Stimulated activated CD8-positive, alpha-beta memory T cell treated with anti-CD3 and anti-CD28 coated beads, Interleukin-15, amount 100 ng/mL, for 48 hours (primary cell): ENCODE measurements at places on chromosomes 4 and X.

- DNase-seq, result no peak
These were observed 7.6 kb downstream of the WFS1 start for GRCh38 chr4:6277139-6277802.

DNA sequence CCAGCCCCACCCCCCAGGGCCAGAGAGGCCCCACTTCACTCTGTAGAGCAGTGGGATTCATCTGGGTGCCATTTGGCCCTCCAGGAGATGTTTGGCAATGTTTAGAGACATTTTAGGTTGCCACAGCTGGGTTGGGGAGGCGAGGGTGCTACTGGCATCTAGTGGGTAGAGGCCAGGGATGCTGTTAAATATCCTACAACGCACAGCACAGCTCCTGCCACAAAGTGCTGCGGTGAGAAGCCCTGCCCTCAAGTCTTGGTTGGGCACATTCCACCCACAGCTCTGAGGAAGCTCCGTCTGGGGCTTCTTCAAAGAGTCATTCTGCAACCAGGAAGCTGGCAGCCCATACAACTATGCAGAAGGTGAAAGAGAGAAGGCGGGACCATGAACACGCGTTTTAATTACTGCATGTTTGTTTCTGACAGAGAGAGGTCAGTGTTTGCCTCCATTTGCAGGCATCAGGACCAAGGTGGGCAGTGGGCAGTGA is 48.1 kb upstream of the FAM9C start:
- DNase-seq, result peak; percentile 73

DNA sequence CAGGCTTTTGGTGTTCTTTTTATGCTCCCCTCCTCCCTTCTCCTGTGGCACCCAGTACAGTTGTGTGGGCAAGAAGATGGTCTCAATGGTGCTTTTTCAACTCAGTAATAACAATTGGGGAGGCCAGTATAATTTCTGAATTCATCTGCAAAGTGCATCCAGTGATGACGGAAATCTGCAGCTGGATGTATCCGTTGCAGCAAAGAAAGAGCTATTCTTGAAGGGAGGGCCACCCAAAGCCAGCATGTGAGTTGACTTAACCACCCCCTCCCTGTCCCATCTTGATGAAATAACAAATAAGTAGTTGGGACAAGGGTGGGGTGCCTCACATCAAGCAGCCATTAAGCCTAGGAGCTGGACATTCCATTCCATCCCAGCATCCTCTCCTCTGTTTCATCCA is 30.7 kb downstream of the TSC22D3 start:
- no peak for DNase-seq

GRCh38 chr4:82367438-82368097 is 6.2 kb downstream of the HNRNPD start:
- DNase-seq, result no peak

- no peak for DNase-seq
These were observed 5.7 kb upstream of the GPR174 start for GRCh38 chrX:79138658-79139241.

GRCh38 chrX:1534301-1535168 is 2.5 kb downstream of the P2RY8 start:
- DNase-seq, result peak; percentile 36

GRCh38 chrX:154535892-154536291 is 10.8 kb downstream of the G6PD start:
- DNase-seq, result no peak

DNA sequence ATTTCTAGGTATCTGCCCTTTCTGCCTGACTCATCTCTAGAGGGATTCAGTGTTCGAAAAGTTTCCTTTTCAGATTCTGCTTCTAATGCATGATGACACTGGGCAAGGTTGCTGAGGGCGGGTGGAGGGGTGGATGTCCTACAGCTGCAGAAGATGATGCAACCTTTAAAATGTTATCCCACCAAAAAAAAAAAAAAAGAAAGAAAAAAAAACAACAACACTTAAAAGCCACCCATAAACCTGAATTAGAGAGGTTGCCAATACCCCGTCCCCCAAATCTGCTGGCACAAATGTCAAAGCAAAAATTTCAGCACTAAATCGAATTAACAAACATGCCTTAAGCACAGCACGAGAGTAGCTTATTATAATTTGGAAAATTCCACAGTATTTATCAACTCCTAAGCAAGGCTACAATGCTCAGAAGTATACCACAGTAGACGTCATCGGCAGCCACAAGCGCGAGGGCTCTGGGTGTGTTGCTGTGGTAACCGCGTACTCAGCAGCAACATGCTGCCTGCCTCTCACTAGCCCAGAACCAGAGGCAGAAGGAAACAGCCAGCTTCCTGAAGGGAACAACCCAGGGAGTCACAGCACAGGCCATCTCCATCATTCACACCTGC is 167.5 kb upstream of the MAP3K15 start:
- DNase-seq, result peak; percentile 66

DNA sequence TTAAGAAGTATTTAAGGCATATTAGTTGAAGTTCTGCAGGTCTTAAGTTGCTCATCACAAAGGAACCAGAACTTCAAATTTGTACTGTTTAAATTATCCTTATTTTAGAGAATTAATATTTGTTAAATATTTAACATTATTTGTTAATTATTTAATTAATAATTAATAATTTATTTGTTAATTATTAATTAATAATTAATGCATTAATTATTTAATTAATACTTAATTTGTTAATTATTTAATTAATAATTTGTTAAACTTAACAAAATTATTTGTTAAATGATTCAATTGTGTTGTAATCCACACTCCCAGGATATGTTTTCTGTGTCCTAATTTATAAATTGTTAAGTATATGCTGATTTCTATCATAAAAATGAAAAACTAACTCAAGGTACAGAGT is 129.4 kb downstream of the GLRA3 start:
- DNase-seq, result no peak

- no peak for DNase-seq
These were observed 78.7 kb downstream of the GALNT7 start for GRCh38 chr4:173247321-173247720.

- DNase-seq, result no peak
These were observed 5.2 kb downstream of the MAP9 start for GRCh38 chr4:155371432-155372043.

DNA sequence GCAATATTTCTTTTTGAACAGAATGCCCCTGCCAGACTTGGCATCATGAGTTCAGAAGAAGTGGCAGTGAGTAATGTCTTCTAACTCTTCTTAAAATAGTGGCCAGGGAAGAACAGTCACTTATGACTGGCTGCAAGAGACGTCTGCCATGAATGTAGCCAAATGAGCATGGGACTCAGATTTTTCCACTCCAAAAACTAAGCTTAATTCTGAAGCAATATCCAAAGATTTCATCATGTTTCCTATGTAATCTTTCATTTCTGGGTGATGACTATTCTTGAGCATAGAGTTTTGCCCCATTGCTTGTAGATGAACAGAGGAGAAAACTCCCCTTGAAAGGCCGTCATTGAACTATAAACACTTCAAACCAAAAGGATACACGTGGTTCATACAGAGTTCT is 11.8 kb downstream of the AMBN start:
- no peak for DNase-seq

DNA sequence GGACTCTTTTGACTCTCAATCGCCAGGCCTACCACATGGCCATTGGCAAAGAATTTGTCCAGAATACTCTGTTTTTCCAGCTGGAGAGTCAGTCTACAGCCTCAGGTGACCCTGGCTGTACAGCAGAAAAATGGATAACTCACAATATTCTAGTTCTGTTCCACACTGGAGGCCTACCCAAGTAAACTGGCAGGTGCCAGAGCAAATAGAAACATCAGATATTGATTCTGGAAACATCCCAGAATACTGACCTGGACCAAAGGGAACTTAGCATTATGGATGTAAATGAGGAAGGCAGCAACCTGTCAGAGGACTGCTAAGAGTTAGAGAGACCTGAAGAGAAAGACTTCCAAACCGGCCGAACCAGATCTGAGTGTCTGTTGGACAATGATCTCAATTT is 147.9 kb upstream of the SMAD1 start:
- DNase-seq, result no peak

DNA sequence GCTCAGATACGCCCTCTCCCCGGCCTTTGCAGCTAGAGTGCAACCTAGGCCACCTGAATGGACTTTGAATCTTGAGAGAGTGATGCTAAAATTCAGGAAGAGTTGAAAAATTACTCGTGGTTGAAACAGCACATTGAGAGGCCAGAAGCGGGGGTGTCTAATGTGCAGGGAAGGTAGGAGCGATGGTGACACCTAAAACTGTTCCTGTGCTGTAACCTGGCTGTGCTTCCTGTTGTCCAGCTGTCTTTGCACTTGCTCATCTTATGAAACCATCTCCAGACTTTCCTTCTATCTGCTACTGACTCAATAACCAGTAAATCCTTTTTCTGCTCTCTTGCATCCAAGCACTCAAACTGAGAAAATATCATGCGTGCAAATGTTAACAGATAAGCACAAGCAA is 106.4 kb upstream of the RPS6KA3 start:
- no peak for DNase-seq

DNA sequence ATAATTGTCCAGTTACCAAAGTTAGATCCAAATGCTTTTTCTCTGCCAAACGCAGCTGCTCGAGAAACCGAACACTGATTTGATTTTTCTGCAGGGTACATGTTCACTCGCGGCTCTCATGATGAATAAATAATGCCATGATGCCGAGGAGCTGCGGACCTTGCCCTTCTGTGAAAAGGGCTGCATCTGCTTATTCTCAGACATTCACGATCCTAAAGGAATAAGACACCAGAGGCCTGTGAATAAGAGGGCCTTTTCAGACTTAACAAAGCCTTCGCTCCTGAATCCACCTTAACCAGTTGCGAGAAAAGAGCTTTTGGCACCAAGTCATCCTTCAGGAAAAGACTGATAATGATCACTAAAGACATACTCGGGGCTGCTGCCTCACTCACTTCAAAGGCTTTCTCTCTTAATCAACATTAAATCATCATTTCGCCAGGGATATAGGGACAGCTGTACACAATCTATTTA is 147.5 kb downstream of the FBXO8 start:
- no peak for DNase-seq

GRCh38 chr4:147837435-147837834 is 105.5 kb downstream of the ARHGAP10 start:
- no peak for DNase-seq

- no peak for DNase-seq
These were observed 137.1 kb downstream of the MID1 start for GRCh38 chrX:10483191-10483831.

GRCh38 chr4:40192114-40193015 is 4.5 kb upstream of the RHOH start:
- DNase-seq, result no peak

DNA sequence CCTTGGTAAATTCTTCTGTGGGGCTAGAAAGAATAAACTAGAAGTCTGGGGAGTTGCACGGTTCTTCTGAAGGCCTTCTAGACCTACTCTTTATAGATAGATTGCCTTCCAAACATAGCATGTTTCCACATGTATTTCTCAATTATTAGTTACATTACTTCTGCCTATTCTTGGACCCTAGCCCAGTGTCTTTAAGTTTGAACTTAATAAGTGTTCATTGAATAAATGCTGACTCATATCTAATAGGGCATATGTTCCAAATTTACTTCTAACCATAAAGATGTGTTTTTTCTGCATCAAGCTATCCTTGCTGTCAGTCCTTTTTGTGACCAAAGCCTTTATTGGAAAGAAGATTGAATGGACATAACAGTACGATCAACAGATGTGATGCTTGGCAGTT is 503.6 kb upstream of the ZFP42 start:
- DNase-seq, result no peak

GRCh38 chrX:24339911-24340310 is 20.5 kb upstream of the SUPT20HL1 start:
- no peak for DNase-seq

DNA sequence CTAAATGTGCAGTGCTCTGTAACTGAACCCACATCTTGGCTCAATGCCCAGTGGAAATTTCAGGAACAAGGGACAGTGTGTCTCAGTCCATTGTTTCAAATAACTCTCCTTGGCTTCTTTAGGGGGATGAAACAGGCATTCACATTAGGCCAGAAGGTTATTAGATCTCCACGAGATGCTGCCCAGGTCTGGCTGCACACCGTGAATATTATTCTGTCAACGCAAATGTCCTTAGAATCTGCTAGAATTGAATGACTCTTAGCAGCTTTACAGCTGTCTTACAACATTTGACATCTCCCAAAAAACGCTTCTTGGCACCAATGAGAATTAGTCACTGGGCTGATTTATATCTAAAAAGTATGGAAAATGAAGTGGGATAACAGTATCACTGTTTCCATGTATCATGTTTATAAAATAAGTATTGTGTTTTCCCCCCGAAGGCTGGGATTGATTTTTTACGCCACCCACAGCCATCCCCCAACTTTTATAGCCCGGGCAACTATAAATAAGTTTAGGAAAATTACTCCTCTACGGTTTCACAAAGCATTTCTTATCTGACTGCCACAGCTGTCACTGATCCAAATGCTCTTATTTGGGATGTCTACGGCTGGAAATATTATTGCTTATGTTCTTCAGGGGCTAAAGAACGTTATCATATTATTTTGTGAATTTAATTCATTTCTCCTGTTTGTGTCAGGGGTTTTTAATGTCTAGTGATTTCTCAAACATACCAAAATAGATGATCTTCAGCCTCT is 559.7 kb upstream of the FAT1 start:
- no peak for DNase-seq

DNA sequence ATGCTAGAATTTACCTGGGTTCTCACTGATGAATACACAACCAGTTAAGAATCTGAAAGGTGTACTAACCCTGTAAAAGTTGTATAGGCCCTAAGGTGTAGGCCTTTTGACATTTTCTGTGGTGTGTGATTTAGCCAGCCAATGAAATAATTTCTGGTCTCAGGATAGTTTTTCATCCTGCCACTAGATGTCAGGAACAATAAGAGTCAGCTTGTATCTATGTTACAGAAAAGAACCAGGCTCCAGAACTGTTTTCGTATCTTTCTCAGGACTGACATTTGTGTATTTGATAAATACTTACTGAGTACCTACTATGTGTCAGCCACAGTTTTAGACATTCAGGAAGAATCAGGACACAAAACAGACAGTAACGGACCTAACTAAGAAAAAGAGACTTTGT is 673.6 kb upstream of the TENM3 start:
- no peak for DNase-seq

GRCh38 chr4:167721617-167722486 is 370.5 kb upstream of the ANXA10 start:
- no peak for DNase-seq

GRCh38 chrX:49147936-49148335 is 14.6 kb upstream of the MAGIX start:
- DNase-seq, result no peak

DNA sequence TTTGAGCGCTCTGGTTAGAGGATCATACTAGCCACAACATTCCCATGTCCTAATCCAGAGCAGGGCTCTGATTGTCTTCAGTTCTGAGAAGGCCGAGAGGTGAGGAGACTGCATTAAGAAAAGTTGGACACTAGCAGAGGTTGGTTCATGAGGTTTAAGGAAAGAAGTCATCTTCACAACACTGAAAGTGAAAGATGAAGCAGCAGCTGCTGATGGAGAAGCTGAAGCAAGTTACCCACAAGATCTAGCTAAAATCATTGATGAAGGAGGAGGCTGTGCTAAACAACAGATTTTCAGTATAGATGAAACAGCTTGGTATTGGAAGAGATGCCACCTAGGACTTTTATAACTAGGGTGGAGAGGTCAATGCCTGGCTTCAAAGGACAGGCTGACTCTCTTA is 36.8 kb downstream of the RAP1GDS1 start:
- no peak for DNase-seq
